Liver (tissue), 10 donors: ENCODE measurements at places on chromosomes 2 and 18.

GRCh38 chr2:215020283-215020682 lies 118.1 kb downstream of the ABCA12 start:
- no peak for DNase-seq

DNA sequence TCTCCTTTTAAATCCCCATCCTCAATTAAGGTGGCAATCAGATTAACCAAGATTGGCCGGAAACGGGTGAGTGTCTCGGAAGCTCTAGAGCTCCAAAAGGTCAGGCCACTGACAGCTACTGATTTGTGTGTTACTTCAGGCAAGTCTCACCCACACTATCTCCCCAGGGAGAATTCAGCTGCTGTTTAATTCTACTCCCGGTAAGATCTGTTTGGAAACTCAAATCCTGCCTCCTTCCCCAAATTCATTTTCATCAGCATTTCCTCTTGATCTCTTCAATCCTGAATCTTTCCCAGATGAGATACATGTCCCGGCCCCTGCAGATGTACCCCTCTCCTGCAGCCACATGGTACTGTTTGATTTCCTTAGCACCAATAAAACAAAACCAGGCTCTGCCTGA lies 34.9 kb downstream of the EFR3B start:
- DNase-seq: no peak

GRCh38 chr2:202387608-202388342 lies 11.6 kb downstream of the BMPR2 start:
- no peak for DNase-seq

DNA sequence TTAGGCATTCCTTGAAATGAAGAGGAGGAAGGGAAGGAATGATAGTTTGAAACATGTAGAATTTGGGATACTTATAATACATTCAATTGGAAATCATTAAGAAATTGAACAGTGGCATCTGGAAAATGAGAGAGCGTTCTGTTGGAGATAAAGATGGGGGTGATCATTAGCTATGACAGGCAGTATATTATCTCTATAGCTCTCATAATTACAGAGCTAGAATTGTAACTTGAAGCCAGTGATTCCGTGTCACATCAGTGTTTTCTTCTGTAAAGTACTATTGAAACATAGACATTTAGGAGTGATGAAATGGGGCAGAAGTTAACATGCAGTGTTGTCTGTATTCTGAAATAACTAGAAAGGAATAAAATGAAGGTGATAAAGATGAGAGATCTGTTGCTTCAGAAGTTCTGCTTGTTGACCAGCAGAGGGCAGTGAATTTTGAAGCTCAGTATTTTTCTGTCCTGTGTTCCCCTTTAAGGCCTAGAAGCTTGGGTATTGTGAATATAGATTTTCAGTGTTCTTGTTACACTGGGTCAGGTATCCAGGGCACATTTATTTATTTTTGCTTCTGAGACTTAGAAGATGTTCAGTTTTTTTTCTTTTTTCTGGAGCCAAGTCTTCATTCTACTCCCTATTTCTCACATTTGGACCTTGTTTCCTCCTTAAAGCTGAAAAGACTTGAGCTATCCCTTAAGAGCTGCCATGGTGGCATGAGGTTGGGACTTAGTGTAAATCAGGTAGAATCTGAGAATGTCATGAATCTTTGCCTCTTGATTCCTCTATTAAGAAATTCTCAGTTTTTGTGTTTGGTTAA lies 157.4 kb downstream of the TAF4B start:
- DNase-seq: no peak

- no peak for DNase-seq
Observed at GRCh38 chr18:45071956-45072355, 391.3 kb downstream of the SETBP1 start.

DNA sequence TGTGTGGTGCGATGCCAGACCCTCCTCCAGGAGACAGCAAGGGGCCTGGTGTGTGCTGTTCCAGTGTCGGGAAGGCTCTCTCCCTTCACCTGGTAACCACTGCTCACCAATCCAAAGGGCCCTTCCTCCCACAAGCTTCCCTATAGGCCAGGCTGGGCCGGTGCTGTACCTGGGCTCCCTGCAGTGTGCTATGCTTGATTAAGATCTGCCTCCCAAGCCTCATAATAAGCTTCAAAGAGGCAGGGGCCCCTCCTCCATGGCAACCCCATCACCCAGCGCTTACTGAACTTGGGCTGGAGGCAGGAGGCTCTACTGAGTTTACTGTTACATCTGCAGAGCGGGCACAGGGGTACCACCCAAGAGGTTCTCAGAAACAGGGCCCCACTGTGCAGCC lies 4.5 kb upstream of the MAL start:
- no peak for DNase-seq

DNA sequence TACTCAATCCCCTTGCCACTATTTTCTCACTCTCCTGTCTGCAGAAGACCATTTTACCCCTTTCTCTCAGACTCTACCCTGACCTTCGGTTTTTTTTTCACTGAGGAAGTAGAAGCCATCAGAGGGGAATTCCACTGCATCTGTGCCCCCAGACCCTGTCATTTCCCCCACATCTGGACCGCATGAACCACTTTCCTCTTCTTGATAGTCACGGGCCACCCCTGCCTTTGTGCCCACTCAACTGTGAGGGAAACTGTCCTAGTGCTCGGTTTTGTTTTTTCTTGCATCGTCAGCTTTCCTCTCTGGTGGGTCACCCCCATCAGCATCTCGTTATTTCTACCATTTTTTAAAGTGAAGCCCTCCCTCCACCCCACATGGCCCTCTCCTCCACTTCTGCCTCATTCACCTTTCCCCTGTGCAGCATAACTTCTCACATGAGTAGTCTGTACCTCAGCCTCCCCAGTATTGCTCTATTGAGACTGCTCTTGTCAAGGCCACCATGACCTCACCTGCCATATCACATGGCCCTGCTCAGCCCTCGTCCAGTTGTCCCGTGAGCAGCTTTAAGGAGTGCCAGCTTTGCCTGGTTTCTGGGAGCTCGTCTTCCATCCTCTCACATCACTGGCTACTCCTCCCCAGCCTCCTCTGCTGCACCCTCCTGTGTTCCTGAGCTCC lies 32.4 kb downstream of the TMEM87B start:
- DNase-seq: no peak

DNA sequence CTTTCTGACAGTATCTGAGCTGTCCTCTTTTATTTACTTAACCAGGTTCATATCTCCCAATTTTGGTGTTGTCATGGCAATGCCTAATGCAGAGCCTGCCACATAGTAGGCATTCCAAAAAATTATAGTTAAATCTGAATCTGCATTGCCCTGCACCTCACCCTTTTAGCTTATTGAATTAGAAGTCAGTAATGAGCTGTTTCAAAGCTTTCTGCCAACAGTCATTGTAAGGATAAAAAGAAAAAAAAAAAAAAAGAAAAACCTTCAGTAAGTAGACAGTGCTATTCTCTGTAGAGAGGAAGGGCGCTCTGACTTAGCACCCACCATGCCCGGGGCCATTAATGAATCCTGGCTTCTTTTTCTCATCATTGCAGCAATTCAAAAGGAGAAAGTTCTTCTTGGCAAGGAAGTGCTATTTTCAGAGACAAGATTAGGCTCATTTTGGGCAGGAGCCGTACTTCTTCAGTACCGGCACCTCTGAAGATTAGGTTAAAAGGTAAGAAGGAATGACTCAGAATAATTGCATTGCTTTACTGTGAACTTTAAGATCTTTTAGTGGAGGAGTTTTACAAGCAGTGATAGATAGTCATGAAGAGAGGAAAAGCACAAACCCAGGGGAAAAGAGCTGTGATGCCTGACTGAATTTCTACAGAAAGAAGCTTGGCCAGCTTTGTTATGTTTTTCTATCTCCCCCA lies 2041.2 kb upstream of the PIK3C3 start:
- no peak for DNase-seq

DNA sequence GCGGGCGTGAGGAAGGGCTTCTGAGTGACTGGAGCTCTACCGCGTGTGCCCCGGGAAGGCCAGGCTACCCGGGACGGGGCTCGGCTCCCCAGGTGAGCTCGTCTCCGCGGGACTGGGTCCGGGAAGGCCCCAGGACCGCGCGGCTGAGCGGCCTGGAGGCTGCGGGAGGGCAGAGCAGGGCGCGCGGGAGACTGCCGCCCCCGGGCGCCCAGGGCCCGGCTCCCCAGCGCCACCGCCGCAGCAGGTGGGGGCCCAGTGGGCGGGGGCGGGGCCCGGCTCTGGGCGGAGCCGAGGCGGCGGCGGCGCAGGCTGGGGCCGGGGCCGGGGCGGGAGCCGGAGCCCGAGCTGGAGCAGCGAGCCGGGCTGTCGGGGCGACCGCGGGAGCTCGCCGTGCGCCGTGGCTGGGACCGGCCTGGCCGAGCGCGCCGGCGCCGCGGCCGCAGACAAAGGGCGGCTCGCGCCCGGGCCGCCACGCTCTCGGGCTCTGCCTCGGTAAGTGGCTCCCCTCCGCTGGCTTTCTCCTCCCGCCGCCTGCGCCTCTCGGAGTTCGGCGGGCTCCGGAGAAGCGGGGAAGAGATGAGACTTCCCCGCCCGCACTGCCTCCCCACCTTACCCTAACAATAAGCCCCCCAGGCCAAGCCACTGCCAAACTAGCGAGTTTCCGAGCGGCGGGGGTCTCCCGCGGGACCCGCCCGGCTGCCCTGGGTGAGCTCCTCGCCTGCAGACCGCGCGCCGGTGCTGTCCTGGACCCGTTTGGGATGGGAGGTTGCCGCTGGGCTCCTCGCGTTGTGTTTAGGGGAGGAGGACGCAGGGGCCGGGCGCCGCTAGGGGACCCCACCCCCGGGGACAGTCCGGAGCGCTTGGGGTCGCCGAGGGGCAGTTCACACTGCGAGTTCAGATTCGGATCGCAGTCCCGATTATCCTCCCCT lies at the start of gene MAPK4:
MAPK4 (plus strand) TSS at position 336 of the 929 bp plus-strand sequence. CDS start 103,872 bp downstream, outside the sequence.
- peak; percentile 36 for DNase-seq

DNA sequence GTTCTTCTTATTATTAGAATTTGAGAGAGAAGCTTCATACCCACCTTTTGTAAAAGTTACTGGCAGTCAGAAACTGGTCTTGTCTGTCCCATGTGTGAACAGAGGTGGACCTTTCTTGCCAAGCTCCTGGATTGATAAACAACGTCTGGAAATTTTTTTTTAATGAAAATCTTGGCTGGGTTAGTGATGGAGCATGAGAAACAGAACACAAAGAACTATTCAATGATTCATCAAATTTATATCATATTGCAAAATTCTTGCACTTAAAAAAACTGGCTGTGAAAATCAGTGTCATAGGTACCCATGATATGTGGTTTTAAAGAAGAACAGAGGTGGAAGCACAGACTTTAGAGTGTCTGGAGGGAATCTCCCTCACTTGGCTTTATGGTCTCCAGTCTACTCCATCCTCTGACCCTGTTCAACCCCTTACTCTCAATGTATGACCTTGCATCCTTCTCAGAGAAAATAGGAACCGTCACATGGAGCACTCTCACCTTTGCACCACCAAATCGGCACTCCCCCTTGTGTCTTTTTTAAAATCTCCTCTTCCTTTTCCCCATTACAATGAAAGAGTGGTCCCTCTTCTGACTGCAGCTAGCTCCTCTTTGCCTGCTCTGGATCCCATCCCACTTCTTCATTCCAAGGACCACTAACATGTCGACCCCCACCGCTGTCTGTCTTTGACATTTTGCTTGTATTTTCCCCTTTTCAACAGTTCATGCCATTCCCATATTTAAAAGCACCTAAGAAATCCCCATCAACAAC lies 58.2 kb downstream of the COPS8 start:
- no peak for DNase-seq

- DNase-seq: no peak
Observed at GRCh38 chr2:206915121-206915520, 24.2 kb upstream of the CPO start.

GRCh38 chr2:65565681-65566080 lies 133.3 kb upstream of the SPRED2 start:
- DNase-seq: no peak

- no peak for DNase-seq
Observed at GRCh38 chr2:174844295-174844708, 80.0 kb upstream of the CHRNA1 start.

DNA sequence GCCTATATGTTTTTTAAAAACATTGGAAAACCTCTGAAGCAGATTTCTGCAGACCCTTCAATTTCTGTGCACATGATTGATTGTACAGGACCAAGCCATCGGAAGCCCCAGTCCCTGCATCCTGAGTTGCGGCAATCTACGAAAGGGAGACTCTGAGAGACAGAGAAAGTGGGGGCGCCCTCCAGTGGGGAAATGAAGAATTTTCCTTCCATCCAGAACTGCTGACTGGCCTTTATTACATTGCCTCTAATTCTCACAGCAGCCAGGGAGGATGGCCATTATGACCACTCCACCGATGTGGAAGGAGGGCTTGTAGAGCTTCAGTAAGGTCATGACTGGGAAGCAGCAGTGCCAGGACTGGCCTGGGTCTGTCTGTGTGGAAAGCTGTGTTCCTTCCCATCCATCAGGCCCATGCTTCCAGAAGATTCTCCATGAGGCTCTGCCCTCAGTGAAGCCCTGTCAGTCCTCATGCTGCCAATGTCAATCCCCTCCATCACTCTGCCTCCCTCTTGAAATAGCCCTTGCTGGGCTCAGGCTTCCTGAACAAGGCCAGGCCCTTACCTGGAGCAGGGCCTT lies 20.0 kb upstream of the RESP18 start:
- peak; percentile 76 for DNase-seq

DNA sequence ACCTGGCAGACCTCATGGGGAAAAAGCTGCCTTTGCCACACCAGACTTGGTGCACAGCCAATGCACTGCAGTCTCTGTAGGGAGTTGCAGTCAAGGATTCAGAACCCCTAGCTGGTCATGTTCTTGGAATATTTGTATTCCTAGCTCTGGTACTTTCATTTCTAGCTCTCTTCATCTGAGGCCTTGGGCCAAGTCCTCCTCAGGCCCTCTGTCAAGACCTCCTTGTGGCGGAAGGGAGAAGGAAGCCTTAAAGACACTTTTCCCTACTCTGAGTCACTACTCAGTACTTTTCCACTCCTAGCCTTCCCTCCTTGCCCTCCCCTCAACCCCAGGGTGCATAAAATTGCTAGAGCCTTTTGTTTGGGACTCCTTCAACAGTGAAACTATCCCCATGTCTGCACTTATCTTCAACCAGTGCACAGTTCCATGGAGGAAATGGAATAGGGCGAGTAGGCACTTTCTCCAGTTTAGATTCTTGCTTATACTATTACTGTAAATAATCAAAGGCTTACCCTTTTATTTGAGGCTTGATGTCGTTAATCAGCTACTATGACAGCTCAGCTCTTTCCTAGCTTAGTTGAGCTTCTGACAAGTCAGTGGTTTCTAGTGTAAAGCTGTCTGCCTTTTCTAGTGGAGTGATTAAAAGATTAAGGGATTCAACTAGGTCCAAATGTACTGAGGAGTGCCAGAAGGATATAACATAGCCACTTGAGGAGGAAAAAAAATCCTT lies 15.8 kb downstream of the M1AP start:
- DNase-seq: no peak

DNA sequence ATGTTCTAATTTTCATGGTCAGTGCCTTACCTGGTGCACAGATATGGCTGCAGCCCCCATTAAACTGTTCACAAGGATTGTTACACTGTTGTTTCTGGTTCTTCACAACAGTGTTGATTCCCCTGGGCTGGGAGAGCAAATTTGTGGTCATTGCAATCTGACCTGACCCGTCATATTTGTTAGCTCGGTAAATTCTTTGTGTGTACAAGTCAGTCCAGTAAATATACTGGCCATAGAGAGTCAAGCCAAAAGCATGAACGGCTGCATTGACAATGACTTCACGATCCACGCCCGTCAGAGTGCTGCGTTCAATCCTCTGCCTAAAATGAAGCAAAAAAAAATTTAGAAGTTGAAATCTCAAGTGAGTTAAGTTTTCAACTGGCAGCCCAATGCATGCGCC lies 134.6 kb downstream of the DHRS9 start:
- no peak for DNase-seq
